ENCODE measurements at places on chromosomes 3 and 15.

- no peak for DNase-seq
These were observed 16.0 kb downstream of the CCNB2 start for GRCh38 chr15:59120937-59121336.

- no peak for DNase-seq
These were observed 85.0 kb downstream of the FOXP1 start for GRCh38 chr3:71498543-71498942.

- no peak for DNase-seq
These were observed 976 bp upstream of the ARGFX start for GRCh38 chr3:121566773-121567172.

DNA sequence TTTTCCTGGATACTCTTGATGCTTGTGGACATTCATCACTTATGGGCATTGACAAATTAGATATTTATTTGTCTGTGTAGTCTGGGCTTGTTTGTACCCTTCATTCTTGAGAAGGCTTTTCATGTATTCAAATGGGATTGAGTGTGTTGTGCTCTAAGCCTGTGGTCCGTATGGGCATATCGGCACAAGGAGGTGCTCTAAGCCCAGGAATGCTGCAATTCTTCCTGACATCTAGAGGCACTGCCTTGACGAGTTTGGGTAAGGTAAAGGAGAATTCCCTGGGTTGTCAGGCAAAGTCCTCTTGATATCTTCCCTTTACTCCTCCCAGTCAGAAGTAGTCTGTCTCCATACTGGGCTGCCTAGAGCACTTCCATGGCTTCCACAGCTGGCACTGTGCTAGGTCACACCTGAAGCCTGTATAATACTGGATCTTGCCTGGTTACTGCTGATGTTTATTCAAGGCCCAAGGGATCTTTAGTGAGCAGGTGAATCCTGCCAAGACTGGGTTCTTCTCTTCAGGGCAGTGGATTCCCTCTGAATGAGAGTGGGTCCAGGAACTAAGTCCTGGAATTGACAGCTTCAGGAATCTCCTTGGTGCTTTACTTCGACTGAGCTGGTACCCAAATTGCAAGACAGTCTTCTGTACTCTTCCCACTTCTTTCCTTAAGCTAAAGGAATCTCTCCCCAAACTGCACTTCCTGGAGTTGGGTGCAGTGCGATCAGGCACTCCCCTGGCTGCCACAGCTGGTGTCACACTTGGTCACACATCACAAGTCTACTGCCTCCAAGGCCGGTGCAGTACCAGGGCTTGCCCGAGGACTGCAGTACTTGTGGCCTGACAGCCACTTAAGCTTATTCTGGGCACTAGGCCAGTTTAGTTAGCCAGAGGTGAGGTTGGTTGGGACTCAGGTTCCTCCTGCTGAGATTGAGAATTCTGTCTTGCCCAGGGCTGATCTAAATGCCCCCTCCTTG, 46.0 kb downstream of the GALK2 start:
- peak; percentile 56 for DNase-seq

DNA sequence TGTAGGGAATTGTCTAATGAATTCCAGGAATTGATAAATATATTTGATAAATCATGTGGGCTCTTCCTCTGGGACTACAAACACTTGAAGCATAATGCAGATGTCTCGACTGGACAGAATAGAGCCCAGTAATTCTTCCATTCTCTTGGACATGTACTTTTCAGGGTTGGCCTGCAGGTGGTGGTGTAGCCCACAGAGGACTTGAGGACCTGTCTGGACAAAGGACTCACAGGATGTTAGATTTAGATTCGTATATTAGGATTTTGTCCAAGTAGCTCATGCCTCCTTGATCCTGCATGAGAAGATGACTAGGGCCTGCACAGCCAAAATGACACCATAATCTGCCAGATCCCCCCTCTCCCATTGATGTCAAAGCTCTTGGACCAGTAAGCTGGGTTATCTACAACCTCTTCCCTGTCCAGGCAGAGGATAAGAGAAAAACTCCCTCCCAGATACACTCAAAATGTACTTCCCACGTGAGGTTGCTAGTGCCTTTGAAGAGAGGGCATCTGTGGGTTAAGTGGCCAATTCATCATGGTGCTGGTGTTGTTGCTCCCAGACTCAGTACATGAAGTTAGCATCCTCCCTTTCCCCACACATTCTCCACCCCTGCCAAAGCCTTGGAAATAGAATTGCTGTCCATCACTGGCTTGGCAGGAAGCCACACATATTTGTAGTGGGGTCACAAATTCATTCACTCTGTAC, 88.6 kb upstream of the ZNF280D start:
- DNase-seq = peak; percentile 24

DNA sequence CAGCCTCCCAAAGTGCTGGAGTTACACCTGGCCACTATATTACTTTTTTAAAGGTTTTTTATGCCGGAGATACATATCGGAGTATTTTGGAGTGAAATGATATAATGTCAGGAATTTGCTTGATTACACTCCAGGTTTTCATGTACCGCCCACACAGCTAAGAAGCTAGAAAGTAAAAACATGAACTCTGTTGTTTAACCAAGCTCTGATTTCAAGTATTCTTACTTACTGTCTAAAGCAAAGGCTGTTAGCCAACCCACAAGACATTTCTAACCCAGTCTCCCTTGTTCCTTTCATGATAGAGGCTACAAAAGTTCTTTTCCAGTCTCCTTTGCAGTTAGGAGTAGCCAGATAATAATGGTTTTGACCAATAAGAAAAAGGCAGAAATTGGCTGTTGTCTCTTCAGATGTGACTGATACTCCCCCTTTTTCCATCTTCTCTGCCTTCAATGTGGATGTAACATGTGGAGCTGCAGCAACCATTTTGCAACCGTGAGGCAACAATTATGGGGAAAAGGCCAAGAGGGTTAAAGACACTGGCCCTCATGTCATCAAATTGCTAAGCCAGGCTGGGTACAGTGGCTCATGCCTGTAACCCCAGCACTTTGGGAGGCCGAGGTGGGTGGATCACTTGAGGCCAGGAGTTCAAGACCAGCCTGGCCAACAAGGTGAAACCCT, 6.1 kb upstream of the CP start:
- no peak for DNase-seq

DNA sequence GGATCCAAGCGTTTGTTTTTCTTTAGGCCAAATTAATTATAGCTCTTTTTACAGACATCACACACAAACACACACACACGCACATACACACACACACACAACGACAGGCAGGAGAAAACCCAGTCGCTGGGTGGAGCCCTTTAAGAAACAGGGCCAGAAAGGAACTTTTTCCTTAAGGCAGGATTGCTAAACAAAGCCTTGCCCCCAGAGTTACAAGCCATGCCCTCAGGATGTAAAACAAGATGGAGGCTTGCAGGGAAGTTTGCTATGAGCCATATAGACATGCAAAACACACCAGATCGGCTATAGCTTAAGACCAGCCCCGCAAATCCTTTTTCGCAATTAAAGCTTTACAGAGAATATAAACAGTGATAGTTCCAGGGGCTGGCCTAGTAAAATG, 16.3 kb upstream of the IQCF2 start:
- no peak for DNase-seq

DNA sequence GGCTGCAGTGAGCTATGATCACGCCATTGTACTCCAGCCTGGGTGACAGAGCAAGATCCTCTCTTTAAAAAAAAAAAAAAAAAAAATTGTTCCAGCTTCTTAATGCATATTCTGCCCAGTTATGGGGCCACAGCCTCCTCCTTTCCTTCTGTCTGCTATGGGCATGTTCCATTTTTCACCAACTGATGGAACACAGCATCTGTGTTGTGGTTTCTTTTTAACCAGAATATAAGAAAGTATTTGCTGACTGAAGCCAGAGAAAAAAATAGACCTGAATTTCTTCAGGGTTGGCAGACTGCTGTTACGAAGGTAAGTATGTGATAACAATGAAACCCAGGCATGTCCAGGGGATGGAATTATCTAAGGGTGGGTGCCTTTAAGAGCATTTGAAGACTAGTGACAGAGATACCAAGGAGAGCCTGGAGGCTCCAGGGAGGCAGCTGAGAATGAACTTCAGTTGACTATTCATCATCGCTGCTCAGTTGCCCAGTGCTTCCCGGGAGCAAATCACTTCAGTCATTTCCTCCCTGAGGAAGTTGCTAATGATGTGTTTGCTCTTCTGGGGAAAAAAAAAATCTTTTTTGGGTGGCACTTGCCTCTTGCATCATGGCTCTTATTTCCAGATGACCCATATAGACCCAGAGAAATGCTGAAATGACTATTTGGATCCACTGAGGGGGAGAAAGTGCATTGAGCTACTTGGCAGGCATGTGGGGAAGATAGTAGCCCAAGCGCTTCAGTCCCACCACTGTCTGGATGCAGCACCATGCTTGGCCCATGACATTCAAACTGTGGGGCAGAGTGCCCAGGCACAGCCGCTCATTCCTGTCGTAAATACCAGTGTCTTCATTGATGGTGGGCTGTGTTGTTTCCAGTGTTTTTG, 14.5 kb downstream of the NCBP2 start:
- no peak for DNase-seq

DNA sequence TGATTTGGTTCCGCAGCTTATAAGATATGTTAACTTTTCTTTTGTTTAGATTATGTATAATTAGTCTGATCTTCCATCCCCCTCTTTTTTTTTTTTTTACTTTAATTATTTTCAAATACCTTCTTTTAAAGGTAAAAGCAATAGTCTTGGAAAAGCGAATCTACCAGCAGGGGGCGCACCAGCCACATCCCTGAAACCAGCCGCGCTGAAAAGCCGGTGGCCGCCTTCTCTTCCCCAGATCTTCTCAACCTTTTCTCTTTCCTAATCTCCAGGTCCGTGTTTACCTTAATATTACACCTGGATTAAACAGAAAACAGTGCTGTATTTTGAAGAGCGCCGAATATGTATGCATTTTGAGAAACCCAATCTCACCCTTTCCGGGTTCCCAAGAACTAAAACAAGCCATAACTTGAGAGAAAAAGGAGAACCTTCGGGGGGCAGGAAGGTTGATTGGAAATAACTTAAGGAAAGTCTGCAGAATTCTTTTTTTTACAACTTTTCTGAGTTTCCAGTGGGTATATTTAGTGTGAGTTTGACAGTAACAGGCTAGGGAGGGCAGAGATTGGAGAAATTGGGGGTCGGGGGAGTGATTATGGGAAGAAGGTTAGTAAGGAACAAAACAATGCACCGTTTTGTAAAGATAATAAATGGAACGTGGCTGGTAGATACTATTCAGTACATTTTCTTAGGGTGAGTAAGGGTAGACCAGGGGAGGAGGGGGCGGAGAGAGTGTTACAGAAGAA, 2.0 kb upstream of the SOX2 start:
- peak; percentile 62 for DNase-seq

- no peak for DNase-seq
These were observed 900.6 kb downstream of the TUSC7 start for GRCh38 chr3:117610156-117610555.

DNA sequence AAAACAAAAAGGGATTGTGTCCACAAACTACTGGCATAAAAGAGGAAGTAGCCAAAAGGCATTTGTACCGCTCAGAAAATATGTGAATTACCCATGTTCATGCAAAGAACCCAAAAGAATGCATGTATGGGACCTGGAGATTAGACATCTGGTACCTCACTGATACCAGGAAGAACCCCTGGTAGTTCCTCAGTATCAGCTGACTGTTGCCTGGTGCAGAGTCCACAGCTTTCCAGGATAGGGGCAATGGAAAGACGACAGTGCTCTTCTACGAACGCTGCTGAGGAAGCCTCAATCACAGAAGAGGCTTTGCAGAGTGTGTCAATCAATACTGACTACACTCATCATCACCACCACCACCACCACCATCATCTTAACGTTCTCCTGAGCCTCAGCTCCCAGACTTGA, 63.3 kb downstream of the ATP8B4 start:
- no peak for DNase-seq

- no peak for DNase-seq
These were observed 153.1 kb upstream of the STT3B start for GRCh38 chr3:31379598-31379997.

DNA sequence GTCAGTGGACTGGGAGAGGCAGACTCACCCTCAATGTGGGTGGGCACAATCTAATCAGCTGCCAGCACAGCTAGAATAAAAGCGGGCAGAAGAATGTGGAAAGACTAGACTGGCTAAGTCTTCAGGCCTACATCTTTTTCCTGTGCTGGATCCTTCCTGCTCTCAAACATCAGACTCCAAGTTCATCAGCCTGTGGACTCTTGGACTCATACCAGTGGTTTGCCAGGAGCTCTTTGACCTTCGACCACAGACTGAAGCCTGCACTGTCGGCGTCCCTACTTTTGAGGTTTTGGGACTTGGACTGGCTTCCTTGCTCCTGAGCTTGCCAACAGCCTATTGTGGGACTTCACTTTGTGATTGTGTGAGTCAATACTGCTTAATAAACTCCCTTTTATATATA, 68.0 kb downstream of the CNTN3 start:
- no peak for DNase-seq

- no peak for DNase-seq
These were observed 34.0 kb upstream of the GK5 start for GRCh38 chr3:142259359-142259758.

DNA sequence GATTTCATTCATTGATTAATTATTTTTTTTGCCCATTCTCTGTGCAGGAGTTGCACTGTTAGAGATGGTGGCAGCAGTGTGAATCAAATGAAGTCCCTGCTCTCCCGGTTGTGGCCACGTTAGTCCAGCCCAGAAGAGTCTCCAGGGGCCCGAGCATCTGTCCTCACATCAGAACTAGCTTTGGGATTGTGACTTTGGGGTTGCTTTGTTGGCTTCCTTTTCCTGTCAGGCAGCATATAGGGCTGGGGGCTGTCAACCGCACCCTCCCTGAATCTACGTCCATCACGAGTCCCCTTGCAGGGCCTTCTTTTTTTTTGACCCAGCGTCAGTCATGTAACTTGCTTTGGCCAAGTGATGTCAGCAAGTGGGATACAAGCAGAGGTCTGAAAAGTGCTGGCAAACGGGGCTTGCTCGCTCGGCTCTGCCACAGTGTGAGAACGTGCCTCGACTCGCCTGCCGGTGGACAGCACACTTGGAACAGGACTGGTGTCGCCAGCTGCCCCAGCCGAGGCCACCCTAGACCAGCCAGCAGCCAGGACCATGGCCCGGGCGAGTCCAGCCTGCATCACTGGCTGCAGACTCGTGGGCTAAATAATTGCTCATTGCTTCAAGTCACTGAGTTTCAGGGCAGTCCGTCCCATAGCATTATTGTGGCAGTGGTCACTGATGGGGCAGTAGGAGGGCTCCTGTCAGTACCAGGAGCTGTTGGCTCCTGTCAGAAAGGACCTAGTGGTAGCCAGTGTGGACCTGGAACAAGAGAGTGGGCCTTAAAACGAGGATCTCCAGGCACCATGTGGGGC, 151.6 kb upstream of the MEF2A start:
- no peak for DNase-seq

DNA sequence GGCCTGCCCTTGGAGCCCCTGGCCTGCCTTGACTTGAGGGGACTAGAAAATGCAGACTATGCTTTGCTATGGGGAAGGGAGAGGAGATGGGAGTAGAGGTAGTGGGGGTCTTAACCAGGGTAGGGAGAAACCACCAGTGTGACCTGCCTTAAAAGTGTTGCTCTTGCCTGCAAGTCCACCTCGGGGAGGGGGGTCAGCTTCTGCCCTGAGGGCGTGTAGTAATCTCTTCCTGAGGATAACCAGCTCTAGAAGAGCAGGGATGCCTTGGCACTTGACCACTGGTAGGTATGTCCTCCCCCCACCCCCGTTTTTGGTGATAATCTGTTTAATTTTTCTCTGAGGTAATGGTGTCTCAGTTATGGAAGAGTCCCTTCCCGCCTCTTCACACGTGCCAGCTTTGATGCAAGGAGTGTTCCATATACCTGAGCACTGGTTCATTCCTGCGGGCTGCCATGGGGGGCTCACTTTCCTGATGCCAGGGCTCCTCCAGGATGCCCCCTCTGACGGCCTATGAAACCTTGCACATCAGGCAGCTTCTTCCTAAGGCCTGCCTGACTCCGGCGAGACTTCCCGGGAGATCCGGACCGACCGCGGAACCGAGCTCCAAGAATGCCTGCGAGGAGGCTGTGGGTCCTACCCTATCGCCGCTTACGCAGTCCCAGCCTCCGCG, 780 bp upstream of the P4HTM start:
- no peak for DNase-seq
